Stimulated activated CD8-positive, alpha-beta memory T cell treated with anti-CD3 and anti-CD28 coated beads, Interleukin-7, amount 100 ng/mL, for 1 hour (primary cell): ENCODE measurements at places on chromosomes 4 and X.

- no peak for DNase-seq
These were observed 17.7 kb upstream of the N4BP2 start for GRCh38 chr4:40038977-40039376.

DNA sequence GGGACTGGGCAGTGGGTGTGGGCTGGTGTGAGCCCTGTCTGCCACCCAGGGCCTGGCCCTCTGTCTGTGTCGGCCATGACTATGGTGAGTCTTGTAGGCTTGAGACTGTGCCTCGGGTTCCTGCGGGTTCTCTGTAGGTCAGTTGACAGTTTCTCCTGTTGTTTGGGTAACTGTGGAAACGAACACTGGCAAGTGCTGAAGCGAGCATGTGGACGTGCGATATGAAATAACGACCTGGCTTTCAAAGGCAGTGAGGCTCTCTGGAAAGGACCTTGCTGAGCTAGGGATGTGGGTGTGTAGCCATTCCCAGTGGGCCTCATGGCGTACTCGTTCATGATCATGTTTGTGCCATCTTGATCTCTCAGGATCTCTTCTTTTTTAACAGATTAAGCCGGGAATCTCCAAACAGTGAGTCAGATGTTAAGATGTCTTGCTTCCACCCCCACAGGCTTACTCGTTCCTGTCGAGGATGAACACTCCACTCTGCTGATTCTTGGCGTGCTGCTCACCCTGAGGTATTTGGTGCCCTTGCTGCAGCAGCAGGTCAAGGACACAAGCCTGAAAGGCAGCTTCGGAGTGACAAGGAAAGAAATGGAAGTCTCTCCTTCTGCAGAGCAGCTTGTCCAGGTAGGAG, 41.3 kb downstream of the HTT start:
- DNase-seq, result no peak

DNA sequence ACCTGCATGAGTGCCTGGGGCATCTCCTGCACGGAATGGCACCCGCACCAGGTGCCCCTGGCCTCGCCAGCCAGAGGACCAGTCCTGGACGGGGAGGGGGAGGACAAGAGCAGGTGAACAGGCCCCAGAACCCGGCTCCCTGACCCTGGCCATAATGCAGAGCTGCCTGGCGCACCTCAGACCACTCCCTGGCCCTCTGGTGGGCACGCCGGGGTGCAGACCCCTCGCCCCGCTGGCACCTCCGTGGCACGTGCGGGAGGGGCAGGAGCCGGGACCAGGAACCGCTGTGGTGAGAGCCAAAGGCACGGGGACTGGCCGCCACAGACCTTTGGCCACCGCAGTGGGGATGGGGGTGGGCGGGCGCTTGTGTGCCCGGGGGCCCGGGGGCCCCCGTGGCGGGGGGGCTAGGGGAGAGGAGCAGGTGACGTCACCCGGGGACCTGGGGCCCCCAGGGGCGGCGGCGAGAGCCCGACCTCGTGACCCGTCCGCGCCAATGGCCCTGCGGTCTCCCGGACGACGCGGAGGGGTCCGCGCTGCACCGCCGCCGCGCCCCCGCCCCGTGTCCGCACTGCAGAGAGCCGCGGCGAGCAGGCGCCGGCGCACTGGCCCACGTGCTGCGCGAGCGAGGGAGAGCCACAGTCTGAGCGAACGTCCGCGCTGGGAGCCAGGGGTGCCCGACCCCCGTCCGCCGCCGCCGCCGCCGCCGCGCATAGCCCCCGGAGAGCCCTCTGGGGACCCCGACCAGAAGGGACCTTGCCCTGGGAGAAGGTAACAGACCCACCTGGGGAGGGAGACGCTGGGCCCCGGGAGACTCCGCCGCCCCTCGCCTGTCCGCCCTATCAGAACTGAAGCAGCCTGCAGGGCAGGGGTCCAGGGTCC, at the start of gene PNMA3:
TSS of gene PNMA3 (plus strand) at position 600 of the 879 bp plus-strand sequence. CDS start 586 bp downstream, outside the sequence.
- DNase-seq, result no peak

DNA sequence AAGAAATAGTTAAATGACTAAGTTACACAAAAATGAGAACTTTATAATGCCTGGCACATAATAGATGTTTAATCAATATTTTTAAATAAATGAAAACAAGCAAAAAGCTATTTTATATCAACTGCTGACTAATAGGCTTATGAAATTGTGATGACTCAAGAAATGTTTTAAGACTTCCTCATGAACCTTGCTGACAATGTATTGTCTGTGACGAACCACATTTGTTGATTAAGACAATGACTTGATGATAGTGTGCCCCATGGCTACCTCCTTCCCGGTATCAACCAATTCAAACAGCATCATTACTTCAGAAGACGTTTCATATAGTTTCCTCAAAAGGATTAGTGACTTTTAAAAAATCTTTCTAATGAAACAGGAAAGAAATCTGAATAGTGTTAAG, 7.9 kb downstream of the CXCL6 start:
- no peak for DNase-seq

DNA sequence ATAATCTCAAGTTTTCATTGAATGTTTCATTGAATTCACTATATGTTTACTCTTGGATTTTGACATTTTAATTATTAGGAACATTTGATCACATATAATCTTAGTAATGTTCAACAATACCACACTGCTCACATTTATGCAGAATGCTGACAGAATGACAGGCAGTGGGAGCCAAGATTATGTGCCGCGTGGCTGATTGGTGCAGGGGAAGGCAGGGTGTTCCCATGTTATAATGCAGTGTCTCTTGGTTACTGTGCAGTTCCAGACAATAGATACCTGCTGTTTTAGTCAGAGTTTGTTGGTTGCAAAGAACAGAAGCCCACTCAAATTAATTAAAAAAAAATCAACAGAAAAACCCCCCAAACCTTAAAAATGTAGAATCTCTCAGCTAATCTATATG, 33.0 kb downstream of the FHIP1A start:
- no peak for DNase-seq

DNA sequence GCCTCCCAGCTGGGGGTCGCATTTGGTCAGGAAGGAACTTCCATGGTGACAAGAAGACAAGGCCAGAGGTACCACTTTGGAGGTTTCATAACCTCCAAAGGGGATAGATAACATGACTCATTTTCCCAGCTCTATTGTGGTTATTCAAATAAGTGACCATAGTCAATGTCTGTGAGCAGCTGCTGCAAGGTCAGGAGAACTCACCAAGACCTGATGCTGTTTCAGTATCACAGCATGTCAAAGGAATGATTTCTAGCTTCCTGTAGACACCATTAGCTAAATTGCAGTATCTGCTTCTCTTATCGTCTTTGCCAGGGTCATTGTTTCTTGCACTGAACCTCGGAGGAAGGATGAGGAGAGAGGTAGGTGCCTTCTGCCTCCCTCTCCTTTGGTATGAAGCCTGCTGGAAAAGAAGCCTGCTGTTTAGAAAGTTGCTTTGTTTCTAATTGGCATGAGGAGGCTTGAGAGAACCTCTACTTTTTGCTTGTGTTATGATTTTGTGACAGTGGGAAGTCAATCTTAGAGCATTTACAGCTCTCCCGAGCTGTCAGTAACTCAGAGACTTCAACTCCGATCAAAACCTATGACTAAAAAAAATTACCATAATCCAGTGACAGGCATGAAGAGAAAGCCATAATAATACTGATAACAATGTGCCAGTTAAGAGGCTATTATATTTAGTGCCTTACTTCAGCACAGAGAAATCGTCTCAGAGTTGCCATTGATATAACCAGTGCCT, 38.0 kb upstream of the GATB start:
- DNase-seq, result no peak

GRCh38 chr4:8409264-8410065, 31.1 kb downstream of the ACOX3 start:
- peak; percentile 55 for DNase-seq

- DNase-seq, result no peak
These were observed 177.5 kb upstream of the AFF2 start for GRCh38 chrX:148322906-148323305.

- DNase-seq, result no peak
These were observed 36.8 kb upstream of the REST start for GRCh38 chr4:56870946-56871345.

GRCh38 chr4:53591372-53591892, at the start of gene LNX1:
Gene LNX1, minus strand, starts transcription at chr4:53591486. Its CDS starts 17,484 bp downstream, at chr4:53574002.
- DNase-seq, result no peak

GRCh38 chr4:168636506-168637196, 139.8 kb downstream of the PALLD start:
- DNase-seq, result no peak

DNA sequence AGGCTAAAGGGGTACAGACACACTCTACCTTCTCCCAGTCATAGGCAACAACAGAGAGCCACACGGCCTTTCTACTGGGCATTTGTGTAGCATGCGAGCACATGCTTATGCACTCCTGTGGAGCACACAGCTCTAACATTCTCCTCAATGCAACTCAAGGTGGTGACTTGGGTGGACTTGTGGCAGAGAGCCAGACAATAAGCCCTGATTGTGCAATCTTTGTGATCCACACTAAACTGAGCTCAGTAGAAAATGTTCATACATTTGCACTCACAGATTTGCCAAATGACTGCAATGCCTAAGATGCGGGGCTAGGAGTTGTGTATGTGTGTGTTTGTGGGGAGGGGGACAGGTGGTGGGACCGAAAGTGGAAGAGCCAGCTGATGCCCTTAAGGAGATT, 31.4 kb upstream of the SETD7 start:
- no peak for DNase-seq

DNA sequence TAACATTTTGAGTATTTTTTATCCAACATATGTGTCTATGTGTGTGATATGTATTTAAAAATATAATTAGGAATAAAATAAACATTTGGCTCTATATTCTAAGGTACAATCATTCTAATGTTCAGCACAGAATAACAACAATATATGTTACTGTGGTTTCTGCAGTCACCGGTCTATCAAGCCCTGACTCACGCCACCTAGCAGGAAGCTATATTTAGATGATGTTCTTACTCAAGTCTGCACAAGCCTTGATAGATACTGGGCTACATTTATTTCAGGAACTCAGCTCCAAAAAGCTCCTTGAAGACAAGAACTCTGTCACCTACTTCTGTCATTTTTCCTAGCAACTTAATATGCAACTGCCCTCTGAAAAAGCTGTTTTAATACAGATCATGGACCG, 152.0 kb upstream of the FTHL17 start:
- no peak for DNase-seq

- DNase-seq, result no peak
These were observed 1.3 kb downstream of the ANAPC4 start for GRCh38 chr4:25378437-25378743.

DNA sequence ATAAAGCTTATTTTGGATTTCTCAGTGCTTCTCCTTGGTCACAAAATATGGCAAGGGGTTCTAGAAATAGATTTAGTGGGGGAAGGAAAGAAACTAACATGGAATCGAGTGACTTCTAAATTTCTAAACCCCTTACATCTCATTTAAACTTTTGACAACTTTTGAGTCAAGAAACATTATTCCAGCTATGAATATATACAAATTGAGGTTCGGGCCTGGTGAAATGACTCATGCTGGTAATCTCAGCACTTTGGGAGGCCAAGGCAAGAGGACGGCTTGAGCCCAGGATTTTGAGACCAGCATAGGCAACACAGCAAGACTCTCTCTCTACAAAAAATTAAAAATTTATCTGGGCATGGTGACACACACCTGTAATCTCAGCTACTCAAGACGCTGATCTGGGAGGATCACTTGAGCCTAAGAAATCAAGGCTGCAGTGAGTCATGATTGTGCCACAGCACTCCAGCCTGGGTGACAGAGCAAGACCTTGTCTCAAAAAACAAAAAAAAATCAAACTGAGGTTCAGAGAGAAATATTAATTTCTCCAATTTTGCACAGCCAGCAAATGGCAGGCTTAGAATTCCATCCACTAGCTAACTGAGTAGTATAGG, 99.8 kb downstream of the ANXA3 start:
- no peak for DNase-seq

GRCh38 chr4:168353746-168354145, 35.2 kb upstream of the DDX60 start:
- DNase-seq, result no peak

DNA sequence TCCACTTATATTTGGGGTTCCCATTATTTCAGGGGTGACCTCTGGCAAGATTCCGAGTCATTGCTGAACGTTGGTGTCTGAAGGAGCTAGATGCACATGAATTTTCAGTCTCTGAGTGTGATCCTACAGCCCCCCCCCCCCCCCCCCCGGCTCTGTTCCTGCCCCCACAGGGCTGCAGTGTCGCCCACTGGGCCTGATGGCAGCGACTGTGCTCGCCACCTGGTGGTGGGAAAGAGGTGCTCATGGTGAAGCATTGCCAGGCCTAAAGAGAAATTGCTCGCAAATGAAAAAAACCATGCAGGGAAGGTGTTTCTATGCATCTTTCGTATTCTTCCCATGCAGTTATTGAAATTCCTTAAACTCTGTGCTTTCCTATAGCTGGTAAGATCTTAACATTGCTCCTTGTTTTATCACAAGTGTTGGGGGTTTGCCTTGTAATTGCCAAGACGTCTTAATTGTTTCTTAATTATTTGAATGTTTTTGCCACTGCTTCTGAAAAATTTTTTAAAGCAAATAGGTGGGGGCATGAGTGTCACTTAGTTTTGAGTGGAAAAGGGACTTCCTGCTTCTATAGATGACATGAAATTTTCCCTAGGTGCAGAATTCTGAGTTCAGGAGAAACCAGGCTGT, 63.2 kb downstream of the CLDN22 start:
- no peak for DNase-seq

GRCh38 chr4:157616741-157617472, 396.4 kb downstream of the GRIA2 start:
- DNase-seq, result no peak

DNA sequence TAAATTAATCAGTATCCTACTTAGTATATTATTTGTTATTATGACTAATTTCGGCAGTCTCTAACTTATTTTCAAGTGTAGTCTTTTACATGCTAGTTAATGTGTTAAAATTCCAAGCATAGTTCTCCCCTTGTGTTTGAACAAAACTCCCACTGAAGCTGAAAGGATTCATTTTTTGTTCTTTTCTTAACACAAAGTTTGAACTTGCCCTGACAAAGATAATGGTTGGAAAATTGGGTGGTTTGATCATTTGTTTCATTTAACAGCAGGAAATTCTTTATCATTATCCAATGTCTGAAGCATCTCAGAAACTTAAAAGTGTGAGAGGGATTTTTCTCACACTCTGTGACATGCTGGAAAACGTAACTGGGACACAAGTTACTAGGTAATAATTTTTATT, 36.0 kb downstream of the INTU start:
- DNase-seq, result no peak

GRCh38 chr4:122010610-122011009, 58.8 kb upstream of the TRPC3 start:
- no peak for DNase-seq

DNA sequence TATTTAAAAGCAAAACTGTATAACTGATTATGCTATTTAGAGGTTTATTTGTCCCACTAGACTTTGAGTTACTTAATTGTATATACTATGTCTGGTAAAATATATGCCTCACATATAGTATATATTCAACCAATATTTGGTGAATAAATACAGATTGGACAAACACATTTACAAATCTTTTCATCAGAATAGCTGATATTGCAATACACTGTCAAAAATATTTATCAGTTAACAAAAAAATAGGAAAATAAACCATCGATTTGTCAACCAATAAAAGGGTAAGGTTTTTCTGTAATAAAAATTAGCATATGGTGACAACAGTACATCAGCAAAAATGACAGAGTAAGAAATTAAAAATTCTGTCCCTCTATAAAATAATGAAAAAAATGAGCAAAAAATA, 889.9 kb upstream of the INTU start:
- no peak for DNase-seq

GRCh38 chr4:110897784-110898183, 274.9 kb upstream of the PITX2 start:
- no peak for DNase-seq
